ENCODE measurements at places on chromosomes 6 and 20. TPM values are rescaled to one million over a fixed set of nuclear protein-coding genes. Genes with fewer than 3 reads are reported as not detected.

The CCN2 gene
- 83.1 TPM for total RNA-seq

The PLTP gene
- 27.1 TPM for total RNA-seq

The HLA-DQB1 gene
- 0.69 TPM for total RNA-seq

The ESR1 gene
- total RNA-seq, result 2.2 TPM

The SSR1 gene
- 43.0 TPM for total RNA-seq

The BCAS1 gene
- total RNA-seq, result 3.4 TPM

The PRSS16 gene
- 0.99 TPM for total RNA-seq

The PTCHD4 gene
- total RNA-seq, result 2.1 TPM

The SLC35D3 gene
- 0.10 TPM for total RNA-seq

The BANF2 gene
- not detected for total RNA-seq

The EMILIN3 gene
- 18.4 TPM for total RNA-seq

The FERMT1 gene
- 8.2 TPM for total RNA-seq

The BPIFB1 gene
- not detected for total RNA-seq

The SLC13A3 gene
- total RNA-seq, result 1.8 TPM

The BMP7 gene
- 15.0 TPM for total RNA-seq

The KCNS1 gene
- total RNA-seq, result 0.49 TPM

The CRYBG1 gene
- total RNA-seq, result 24.9 TPM

The MKKS gene
- total RNA-seq, result 7.9 TPM

The KCNG1 gene
- 1.7 TPM for total RNA-seq

The NNAT gene
- total RNA-seq, result 22.0 TPM

The THBD gene
- total RNA-seq, result 19.2 TPM

The STAU1 gene
- total RNA-seq, result 41.2 TPM

The SYCP2L gene
- 4.9 TPM for total RNA-seq

The SPATS1 gene
- total RNA-seq, result not detected

The TFAP2C gene
- total RNA-seq, result 22.8 TPM

The LTB gene
- 1.6 TPM for total RNA-seq

The CGAS gene
- total RNA-seq, result 4.9 TPM

The CLDN20 gene
- total RNA-seq, result 0.30 TPM

The ABHD16A gene
- total RNA-seq, result 36.0 TPM

The ADGRF5 gene
- total RNA-seq, result 24.4 TPM

The BPIFB2 gene
- not detected for total RNA-seq

The OTOR gene
- total RNA-seq, result not detected

The PAK5 gene
- total RNA-seq, result 0.30 TPM

The ANKRD66 gene
- not detected for total RNA-seq

The ABHD16B gene
- not detected for total RNA-seq

The GGT7 gene
- total RNA-seq, result 7.0 TPM
